ENCODE measurements at places on chromosomes 1 and 21.

- DNase-seq: no peak
Observed at GRCh38 chr1:82116105-82116504, 315.4 kb downstream of the ADGRL2 start.

GRCh38 chr1:42420911-42421585 is 34.8 kb downstream of the ZMYND12 start:
- DNase-seq: no peak

GRCh38 chr21:42782723-42783242 is 96.6 kb downstream of the WDR4 start:
- DNase-seq: no peak

DNA sequence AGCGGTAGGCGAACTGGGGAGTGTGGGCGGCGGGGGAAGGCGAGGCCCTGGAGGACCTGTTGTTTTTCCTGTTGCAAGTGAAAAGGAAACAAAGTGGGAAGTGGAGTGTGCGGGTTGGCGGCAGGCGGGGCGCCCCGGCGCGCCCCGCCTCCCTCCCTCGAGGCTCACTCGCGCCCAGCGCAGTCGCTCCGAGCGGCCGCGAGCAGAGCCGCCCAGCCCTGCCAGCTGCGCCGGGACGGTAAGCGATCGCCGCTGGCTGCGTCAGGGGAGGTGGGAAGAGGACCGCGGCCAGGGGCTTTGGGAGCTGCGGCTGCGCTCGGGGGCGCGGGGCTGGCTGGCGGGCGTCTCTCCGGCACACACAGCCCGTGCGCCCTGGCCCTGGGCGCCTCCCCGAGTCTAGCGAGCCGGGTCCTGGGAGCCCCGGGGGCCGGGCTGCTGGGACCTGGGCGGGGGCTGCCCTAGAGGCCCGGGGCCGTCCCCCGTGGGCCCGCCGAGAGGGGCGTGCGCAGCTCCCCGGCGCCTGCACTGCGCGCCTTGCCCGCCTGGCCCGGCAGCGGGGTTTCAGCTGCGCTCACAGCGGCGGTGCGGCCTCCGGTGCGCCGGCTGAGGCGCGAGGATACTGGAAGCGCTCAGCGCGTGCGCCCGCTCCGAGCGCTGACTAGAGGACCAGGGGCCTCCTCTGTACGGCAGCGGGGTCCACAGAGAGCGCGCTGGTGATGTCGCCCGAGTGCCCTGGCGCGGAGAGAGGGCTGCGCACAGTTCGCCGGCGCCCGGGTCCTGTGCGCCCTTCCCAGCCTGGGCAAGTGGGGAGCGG is at the start of gene PIK3CD:
PIK3CD (plus strand) TSS at position 167 of the 814 bp plus-strand sequence. CDS start 58,725 bp downstream, outside the sequence.
- no peak for DNase-seq
